ENCODE measurements at places on chromosomes 6 and 20.

DNA sequence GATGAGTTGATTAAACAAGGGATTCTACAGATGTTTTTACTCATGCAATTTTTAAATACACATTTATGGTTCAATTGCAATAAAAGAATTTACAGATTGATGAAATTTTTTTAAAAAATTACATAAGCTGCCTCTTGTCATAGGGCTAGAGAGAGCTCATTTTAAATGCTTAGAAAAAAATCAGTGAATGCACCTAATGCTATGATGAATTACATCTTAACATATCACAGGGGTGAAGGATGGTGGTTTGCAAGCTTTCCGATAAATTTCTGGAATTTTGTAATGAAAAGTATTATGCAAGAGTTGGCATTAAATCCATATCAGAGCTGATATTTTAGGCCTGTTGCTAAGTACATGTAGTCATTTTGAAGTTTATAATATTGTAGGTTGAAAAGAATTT lies 29.6 kb downstream of the DSE start:
- no peak for DNase-seq

- no peak for DNase-seq
These were observed 16.3 kb downstream of the RBM24 start for GRCh38 chr6:17297271-17298080.

GRCh38 chr6:136030131-136030530 lies 178.6 kb downstream of the PDE7B start:
- DNase-seq = no peak

DNA sequence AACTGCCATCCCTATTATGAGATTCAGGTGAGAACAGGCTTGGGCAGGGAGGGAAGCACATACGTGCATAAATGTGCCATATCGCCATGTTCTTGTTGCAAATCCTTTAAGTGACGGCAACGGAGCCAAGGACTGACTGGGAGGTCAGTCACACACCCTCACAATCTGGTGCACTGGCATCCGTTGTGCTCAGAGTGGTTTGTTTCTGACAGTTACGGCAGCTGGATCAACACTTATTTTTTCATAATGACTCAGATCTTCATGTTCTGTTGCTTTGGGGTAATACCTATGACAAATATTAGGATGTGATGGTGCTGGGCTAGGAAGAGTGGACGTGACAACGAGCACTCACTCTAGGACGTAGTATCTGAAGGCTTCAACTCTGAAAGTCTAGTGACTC lies 56.2 kb upstream of the PREP start:
- no peak for DNase-seq

GRCh38 chr6:27669624-27670301 lies 196.9 kb upstream of the ZNF184 start:
- no peak for DNase-seq

DNA sequence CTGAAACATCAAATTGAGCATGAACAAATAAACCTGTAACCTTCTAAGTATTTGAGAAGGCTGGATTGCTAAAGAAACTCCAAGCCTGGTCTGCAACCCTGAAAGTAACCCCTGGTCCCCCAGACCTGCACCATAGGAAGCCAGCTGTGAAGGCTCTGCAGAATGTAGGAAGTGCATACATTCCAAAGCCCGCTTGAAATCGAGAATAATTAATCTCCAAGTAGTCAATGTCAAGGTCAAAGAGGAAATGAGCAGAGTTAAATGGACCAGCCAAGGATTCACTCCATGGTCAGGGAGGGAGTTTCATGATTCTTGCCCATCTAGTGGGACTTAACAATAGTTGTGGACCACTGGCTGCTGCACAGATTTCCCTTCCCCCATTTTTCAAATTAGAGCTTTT lies 107.6 kb upstream of the RNF24 start:
- DNase-seq = no peak

GRCh38 chr20:2873747-2874041 lies 413 bp downstream of the PTPRA start:
- peak; percentile 87 for DNase-seq

GRCh38 chr20:31844737-31845299 lies 586 bp downstream of the FOXS1 start:
- DNase-seq = no peak

- DNase-seq = no peak
These were observed 166.1 kb downstream of the THBS2 start for GRCh38 chr6:169087443-169088041.

DNA sequence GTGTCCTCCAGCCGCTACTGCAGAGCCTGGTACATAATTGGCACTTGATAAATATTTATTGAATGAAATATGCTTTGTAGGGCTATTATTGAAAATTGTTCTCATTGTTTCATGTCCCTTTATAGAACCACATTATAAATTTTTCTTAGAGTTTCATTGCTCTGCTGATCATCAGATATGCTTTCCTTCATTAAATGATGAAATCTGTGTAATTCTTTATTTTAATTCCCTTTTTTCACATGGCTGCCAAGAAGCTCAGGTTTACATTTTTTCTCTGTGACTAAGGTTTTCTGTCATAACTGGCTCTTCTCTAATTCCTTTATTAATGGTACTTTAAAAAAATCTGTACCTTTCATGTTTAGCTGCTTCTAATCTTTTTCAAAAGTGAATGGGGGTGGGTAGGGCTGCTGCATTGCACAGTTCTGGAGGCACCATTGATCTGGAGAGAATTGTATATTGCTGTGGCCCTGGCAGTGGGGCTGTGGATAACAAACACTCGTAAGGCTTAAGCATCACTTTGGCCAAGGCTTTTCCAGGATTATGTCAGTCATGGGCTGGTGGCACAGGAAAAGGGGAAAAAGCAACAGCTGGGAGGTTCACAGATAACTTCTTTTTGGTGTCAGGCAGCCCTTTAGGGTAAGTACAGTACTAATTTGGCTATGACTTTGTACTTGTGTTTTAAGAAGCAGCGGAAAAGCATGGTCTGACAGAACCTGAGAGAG lies 43.8 kb downstream of the ARFGEF2 start:
- no peak for DNase-seq

- no peak for DNase-seq
These were observed 29.5 kb downstream of the TOP1 start for GRCh38 chr20:41057999-41058673.

DNA sequence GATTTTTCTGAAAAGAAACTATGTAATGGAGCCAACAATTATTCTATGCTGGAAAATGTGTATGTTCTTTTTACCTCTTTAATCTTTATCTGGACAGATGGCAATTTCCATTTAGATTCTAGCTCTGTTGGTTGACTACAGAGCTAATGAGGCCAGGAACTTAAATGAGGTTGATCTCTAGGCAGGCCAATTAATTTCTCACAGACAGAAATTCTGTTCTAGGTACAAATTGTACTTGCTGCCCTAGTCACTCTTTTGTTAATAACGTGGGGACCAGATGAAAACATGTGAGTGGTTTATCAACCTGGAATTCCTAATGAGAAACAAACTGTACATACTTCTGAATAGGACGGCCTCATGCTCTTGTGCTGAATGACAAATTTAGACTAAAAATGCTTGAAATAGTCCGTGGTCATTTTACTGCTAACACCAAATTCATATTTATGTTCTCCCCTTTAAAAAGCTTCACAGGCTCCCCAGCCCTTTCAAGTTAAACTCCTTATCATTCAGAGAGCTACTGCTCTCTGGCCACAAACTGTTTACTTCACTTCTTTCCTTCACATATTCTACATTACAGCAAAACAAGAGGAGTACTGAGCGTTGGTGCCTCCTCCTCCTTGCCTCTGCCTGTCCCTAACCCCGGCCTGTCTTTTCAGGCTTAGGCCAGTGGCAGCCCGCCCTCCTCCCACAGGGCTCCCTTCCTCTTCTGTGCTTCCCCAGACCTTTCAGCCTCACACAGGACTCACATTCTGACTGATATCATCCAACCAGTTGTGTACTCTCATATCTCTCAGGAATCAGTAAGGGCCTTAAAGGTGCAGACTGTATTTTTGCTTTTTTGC lies 41.4 kb downstream of the DTNBP1 start:
- peak; percentile 72 for DNase-seq

- DNase-seq = no peak
These were observed 223.6 kb upstream of the CITED2 start for GRCh38 chr6:139597771-139598755.

- DNase-seq = no peak
These were observed 103.3 kb downstream of the IBTK start for GRCh38 chr6:82144007-82144851.

DNA sequence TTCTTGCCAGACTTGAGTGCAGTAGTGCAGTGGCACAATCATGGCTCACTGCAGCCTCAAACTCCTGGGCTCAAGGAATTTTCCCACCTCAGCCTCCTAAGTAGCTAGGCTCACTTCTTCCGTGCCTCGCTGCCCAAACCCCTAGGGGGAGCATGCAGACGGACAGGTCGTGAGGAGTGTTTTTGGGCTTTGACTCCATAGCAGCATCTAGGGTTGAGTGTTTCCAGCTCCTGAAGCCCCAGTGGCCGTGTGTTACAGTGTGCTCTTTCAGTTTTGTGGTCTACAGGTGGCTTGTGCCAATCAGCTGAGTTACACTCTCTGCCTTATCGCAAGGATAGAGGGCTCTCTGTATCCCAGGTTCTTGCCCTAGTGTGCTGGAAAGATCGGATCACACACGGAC lies 33.4 kb downstream of the NCOA3 start:
- DNase-seq = peak; percentile 59

DNA sequence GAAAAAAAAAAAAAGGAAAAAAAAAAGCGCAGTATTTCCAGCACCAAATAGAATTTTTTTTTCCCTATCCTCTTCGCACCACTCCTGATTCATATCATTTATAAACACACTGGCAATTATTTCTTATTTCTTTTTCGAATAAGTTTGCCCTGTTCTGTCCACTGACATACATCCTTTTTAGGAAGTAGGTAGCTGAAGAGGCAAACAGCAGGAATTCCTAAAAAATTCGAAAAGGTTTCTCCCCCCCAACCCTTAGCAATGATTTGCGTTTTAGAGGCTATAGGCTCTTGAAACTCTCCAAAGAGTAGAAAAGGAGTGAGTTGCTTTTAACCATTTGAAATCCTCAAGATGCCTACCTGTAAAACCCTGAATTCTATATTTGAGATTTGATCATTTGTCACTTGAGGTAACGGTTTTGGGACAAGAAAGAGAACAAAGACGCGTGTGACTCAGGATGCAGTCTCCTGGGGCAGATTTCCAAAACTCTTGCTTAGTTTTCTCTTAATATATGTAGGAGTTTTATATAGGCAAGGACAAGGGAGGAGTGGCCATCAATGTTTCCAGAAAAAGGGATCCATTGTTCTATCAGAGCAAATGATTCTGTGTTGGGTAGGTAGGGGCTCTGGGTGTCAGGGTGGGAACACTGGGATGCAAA lies 531 bp upstream of the CCN2 start:
- DNase-seq = no peak

GRCh38 chr6:4805553-4806336 lies 29.5 kb downstream of the CDYL start:
- peak; percentile 75 for DNase-seq

All from ecto neural progenitor cell (in vitro differentiated cells).